ENCODE measurements at places on chromosomes 4 and X. TPM values are rescaled to one million over a fixed set of nuclear protein-coding genes. Genes with fewer than 3 reads are reported as not detected.

The AADAT gene
- 3.2 TPM for total RNA-seq

The DCAF8L2 gene
- total RNA-seq, result 0.80 TPM

The HTRA3 gene
- 0.27 TPM for total RNA-seq

The CRMP1 gene
- total RNA-seq, result 17.1 TPM

The GAGE12F gene
- total RNA-seq, result 2.2 TPM

The CT47B1 gene
- not detected for total RNA-seq

The MTNR1A gene
- not detected for total RNA-seq

The PRICKLE3 gene
- total RNA-seq, result 5.6 TPM

The MAGEC3 gene
- not detected for total RNA-seq

The TMPRSS11B gene
- total RNA-seq, result not detected

The SERPINA7 gene
- 0.06 TPM for total RNA-seq

The AFF2 gene
- 0.06 TPM for total RNA-seq

The SLITRK4 gene
- not detected for total RNA-seq

The STPG2 gene
- not detected for total RNA-seq

The CXXC4 gene
- total RNA-seq, result 0.57 TPM

The CRLF2 gene
- total RNA-seq, result 0.46 TPM

The GIMD1 gene
- not detected for total RNA-seq

The DNAAF6 gene
- not detected for total RNA-seq

The PABPC5 gene
- not detected for total RNA-seq

The TMSB15B gene
- total RNA-seq, result 6.0 TPM

The FGFBP1 gene
- 0.86 TPM for total RNA-seq

The DDX3X gene
- 219 TPM for total RNA-seq

The WDFY3 gene
- 6.3 TPM for total RNA-seq

The CCDC110 gene
- 0.06 TPM for total RNA-seq

The MAGEE1 gene
- not detected for total RNA-seq

The FGD1 gene
- total RNA-seq, result 2.5 TPM

The UPF3B gene
- 7.0 TPM for total RNA-seq

The PSAPL1 gene
- total RNA-seq, result not detected

The ADH1C gene
- total RNA-seq, result not detected

The HSD17B13 gene
- total RNA-seq, result not detected

The GUCY1A1 gene
- total RNA-seq, result 1.4 TPM

The PLP2 gene
- total RNA-seq, result 28.6 TPM

The DKK2 gene
- 2.7 TPM for total RNA-seq

The FRG2 gene
- total RNA-seq, result not detected

The CXorf65 gene
- not detected for total RNA-seq

The PCYT1B gene
- 6.4 TPM for total RNA-seq

The GSX2 gene
- total RNA-seq, result not detected

The SATL1 gene
- total RNA-seq, result not detected

The MAGEB1 gene
- 30.3 TPM for total RNA-seq

The ASMT gene
- total RNA-seq, result not detected

The EFHC2 gene
- total RNA-seq, result 0.51 TPM

The NSUN7 gene
- total RNA-seq, result 0.51 TPM

The CD40LG gene
- not detected for total RNA-seq

Data from Daoy (cell line).